Activated naive CD4-positive, alpha-beta T cell treated with anti-CD3 and anti-CD28 coated beads for 36 hours (primary cell): ENCODE measurements at places on chromosomes 6 and 20.

DNA sequence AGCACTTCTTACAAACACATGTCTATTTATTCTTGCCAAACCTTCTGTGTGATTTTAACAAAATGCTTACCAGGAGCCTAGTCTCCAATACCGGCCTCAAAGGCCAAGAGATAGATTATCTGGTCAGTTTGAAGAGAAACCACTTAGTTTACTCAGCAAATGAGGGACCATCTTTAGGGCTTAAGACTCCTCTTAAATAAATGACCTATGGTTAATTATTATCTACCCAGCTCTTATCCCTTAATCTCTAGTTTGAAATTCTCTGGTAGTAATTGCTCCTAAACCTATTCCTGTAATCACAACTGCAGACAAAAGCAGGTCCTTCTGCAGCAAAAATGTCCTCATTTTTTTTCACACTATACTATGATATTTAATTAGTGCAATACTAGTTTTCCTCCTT, 301.8 kb downstream of the KIF16B start:
- H3K4me1 ChIP-seq: no peaks in the 10 kb centered on the region
- no peak overlapping the region for H3K4me3 ChIP-seq
- no peak overlapping the region for H3K27ac ChIP-seq
- no peak for DNase-seq
- H3K27me3 ChIP-seq: no peaks in the 10 kb centered on the region

DNA sequence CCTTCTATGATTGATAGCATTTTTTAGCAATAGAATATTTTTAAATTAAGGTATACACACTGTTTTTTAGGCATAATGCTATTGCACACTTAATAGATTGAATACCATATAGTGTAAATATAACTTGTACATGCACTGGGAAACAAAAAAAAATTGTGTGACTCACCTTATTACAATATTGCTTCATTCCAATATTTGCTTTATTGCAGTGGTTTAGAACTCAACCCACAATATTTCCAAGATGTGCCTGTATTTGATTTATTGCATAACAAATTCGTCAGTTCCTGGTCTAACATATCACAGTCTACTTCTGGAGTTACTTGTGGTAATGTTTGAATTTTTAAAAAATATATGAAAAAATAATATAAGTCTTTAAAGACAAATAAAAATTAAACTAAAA, 41.9 kb upstream of the DEFB112 start:
- no peak overlapping the region for H3K27ac ChIP-seq
- no peak for DNase-seq
- no peak overlapping the region for H3K4me3 ChIP-seq
- H3K4me1 ChIP-seq: no peaks in the 10 kb centered on the region
- H3K36me3 ChIP-seq: no peaks in the 10 kb centered on the region
- H3K27me3 ChIP-seq: no peaks in the 10 kb centered on the region

GRCh38 chr6:56802584-56802983, 152.3 kb upstream of the BEND6 start:
- H3K27me3 ChIP-seq: no peaks in the 10 kb centered on the region
- no peak for DNase-seq
- no peak overlapping the region for H3K4me3 ChIP-seq

DNA sequence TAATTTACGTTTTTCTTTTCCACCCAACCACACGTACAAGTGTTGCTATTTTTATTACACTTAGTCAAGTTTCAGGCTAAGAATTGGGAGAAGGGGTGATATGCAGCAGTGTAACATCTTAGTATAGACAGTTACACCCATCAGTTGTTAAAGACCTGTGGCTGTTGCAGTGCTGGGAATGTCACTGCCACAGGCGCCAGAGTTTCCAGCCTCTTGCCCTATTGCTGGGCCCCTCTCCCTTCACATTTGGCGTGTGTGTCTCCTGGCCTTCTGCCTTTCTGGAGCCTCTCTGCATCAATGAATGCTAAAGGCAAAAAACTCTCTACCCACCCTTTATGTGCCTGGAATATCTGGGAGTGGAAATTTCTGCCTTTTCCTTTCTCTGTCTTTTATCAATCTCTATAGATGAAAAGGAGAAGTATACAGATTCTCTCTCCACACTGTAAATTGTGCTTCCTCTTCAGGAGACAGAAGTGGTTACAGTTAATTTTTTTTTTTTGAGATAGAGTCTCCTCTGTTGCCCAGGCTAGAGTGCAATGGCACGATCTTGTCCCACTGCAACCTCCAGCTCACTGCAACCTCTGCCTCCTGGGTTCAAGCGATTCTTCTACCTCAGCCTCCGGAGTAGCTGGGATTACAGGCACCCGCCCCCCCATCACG, 73.0 kb downstream of the TIAM2 start:
- no peaks in the 10 kb centered on the region for H3K36me3 ChIP-seq
- peaks cover 8% of the 10 kb centered on the region for H3K27me3 ChIP-seq
- no peak overlapping the region for H3K27ac ChIP-seq
- no peak for DNase-seq
- H3K4me3 ChIP-seq: no peak overlapping the region

DNA sequence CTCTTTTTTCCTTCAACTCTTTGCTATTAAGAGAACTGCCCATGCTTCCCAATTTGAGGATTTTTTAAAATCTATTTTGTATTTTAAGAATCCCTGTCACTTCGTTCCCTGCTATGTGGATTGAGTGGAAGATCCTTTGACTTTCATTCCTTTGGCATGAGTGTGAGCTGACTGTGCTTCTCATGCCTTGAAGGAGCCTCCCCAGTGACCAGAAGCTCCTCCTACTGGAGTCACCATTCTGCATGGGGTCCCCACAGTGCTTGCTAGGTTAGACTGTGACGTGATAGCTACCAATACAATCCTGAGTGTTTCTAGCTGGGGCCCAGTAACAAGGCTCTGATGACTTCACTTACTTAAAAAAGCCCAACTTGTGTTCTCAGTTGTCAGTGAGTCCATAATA, 104.4 kb upstream of the LAMP5 start:
- H3K36me3 ChIP-seq: no peaks in the 10 kb centered on the region
- H3K27ac ChIP-seq: no peak overlapping the region
- DNase-seq: no peak
- H3K4me1 ChIP-seq: no peaks in the 10 kb centered on the region
- H3K4me3 ChIP-seq: no peak overlapping the region
- H3K27me3 ChIP-seq: no peaks in the 10 kb centered on the region

DNA sequence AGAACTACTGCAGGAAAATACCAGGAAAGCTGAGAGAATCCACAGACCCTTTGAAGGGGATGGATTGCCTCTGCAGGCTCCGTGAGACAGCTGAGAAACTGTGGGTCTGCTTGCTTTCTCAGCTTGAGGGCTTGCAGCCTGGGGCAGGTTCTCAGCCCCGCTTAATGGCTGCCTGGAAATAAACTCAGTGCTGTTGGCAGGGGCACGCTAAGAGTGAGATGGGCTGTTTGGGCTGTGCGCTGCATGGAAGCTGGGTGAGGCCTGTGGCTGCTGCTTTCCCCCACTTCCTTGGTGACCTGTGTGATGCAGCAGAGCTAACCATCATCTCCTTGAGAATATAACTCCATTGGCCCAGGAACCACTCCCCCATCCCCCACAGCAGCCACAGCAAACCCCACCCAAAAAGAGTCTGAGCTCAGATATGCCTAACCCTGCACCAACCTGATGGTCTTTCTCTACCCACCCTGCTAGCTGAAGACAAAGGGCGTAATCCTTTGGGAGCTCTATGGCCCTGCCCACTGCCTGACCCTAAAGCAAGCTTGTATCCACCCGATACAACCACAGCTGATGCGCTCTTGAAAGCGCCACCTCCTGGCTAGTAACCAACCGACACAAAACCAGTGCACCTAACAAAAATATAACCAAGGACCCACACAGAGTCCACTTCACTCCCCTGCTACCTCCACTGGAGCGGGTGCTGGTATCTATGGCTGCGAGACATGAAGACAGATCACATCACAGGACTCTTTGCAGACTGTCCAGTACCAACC, 800.6 kb upstream of the MAP3K7 start:
- H3K4me3 ChIP-seq: no peak overlapping the region
- DNase-seq: no peak
- H3K36me3 ChIP-seq: no peaks in the 10 kb centered on the region
- no peaks in the 10 kb centered on the region for H3K27me3 ChIP-seq

DNA sequence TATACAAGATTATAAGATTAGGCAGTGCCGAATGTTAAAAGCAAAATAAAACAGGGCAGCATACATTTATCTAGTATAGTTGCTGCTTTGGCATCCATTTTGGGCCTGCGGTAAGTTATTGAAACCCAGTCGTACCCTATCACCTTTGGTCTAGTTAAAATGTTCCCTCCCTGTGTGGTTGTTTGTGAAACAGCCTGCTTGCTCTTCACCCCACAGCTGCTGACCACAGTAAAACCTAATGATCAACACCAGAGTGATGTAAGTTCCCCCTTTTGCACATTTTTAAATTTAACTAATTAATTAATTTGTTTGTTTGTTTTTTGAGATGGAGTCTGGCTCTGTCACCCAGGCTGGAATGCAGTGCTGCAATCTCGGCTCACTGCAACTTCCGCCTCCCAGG, 50.3 kb upstream of the TXNDC5 start:
- peaks cover 6% of the 10 kb centered on the region for H3K4me1 ChIP-seq
- no peak for DNase-seq

- no peaks in the 10 kb centered on the region for H3K36me3 ChIP-seq
- no peak for DNase-seq
These were observed 279.4 kb downstream of the RFPL4B start for GRCh38 chr6:112626468-112627082.

GRCh38 chr6:134247231-134247833, 70.6 kb downstream of the SGK1 start:
- no peaks in the 10 kb centered on the region for H3K27me3 ChIP-seq
- H3K36me3 ChIP-seq: peaks cover 3% of the 10 kb centered on the region
- peak overlapping the region; percentile 27 for H3K4me3 ChIP-seq
- peak overlapping the region; percentile 97 for H3K27ac ChIP-seq

DNA sequence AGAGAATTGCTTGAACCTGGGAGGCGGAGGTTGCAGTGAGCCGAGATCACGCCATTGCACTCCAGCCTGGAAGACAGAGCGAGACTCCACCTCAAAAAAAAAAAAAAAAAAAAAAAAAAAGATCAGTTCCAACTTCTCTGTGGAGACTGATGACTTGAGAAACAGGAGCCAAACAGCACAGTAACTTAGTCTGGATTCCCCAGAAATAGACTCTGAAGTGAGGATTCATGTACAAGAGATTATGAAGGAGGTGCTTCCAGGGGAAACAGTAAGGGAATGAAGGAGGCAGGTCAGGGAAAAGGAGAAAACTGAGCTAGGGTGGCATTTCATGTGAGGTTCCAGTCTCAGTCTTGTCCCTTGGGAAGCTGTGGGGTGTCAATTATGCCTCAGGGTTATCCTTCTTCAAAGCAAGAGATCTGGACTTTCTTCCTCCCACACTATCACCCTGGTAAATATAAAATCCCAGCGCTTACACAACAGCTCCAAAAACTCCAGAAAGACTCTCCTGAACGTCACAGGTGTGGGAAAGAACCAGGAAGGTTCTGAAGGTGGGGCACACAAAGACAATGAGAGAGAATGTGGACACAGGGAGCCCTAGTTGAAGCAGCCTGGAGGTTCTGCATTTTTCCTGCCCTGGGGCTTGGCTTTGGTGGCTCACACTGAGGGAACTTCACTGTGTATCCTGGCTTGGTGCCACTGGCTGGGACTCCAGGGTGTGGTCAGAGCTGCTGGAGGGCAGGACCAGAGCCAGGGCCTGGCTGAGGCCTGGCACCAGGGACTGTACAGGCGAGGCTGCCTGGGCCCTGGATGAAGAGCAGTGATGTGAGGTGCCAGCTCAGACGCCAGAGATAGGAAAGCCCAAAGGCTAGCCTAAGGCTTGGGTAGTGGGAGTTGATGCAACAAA, 46.8 kb downstream of the PCNA start:
- no peak overlapping the region for H3K4me3 ChIP-seq
- H3K4me1 ChIP-seq: peaks cover 11% of the 10 kb centered on the region
- no peaks in the 10 kb centered on the region for H3K36me3 ChIP-seq

DNA sequence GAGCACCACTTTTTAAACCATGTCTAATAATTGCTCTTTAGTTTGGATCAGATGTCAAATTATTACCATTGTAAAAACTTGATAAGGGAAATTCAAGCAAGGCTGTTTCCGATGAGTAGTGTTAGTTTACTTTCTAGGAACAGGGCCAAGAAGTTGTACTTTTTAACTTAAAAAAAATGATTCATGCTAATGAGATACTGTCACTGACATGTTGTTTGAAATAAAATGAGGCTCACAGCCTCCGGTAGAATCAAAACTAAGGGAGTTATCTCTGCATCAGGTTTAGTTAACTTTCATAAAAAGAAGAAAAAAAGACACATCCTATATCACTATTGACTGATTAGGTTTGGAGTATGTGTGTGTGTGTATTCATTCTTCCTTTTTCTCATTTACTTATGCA, 55.2 kb upstream of the SUPT3H start:
- no peak for DNase-seq
- H3K4me3 ChIP-seq: no peak overlapping the region
- peaks cover 71% of the 10 kb centered on the region for H3K4me1 ChIP-seq
- H3K36me3 ChIP-seq: peaks cover 8% of the 10 kb centered on the region
- H3K27me3 ChIP-seq: peaks cover 4% of the 10 kb centered on the region

DNA sequence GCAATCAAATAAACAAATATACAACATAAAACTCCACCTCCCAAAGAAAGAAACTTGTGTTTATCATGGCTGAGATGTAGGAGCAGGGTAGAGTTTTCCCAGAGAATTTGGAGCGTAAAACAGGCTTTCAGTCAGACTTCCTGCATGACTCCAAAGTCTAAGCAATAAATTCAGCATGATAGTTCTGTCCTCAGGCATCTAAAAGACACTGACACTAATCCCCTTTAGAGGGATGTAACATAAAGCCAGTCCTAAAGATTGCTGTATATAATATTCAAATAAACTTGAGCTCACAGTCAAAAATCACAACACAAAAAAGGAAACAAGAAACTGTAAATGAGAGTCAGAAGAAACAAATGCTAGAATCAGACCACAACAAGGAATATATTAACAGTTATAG, 234.4 kb downstream of the CENPW start:
- no peak overlapping the region for H3K27ac ChIP-seq
- H3K27me3 ChIP-seq: no peaks in the 10 kb centered on the region
- DNase-seq: no peak
- no peak overlapping the region for H3K4me3 ChIP-seq

DNA sequence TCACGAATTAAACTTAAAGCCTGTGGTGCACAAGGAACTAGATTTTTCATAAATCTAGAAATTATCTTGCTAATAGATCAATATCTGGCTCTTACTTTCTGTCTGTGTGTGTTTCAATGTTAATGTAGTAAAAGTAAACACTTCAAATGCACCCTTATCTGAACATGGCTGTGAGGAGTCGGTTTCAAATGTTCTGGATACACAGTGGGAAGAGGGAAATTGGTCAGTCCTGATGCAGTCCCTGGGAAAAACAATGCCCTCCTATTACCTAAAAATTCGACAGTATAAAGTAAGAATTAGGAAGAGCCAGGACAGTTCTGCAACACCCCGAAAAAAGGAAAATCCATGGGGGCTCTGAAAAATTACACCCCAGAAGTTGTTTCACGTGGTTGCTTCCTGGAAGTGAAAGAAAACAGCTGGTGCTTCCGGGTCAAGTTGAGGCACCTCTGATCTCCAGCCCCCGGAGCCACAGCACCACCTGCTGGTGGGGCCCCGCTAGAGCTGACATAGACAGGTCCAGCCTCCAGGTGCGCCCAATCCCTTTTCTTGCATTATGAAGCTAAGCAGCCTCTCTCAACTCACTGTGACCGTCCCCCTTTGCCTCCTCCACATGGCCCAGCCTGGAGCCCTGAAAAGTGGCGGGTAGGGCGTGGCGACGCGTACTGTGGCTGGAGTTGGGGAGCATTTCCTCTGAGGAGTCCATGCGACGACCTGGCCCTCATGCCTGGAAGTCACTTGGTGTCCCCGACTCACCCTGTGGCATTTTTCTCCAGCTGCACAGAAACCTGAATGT, 8.3 kb downstream of the SEMG2 start:
- H3K27ac ChIP-seq: no peak overlapping the region
- no peaks in the 10 kb centered on the region for H3K4me1 ChIP-seq
- DNase-seq: peak; percentile 69
- H3K27me3 ChIP-seq: peaks cover 25% of the 10 kb centered on the region
